ENCODE measurements at places on chromosomes 1 and 21. TPM values are rescaled to one million over a fixed set of nuclear protein-coding genes. Genes with fewer than 3 reads are reported as not detected.
A peak's percentile ranks its signal among the peaks of the same experiment; 100 is the strongest.

Gene RXFP4
- not detected for total RNA-seq

Gene RGS13
- not detected for total RNA-seq

Gene ZNF648
- total RNA-seq = not detected

- peaks cover 3% of the 10 kb centered on the region for H3K36me3 ChIP-seq
- no peaks in the 10 kb centered on the region for H3K27me3 ChIP-seq
- H3K4me1 ChIP-seq = peaks cover 21% of the 10 kb centered on the region
Observed at GRCh38 chr1:6694121-6694713, 7.4 kb downstream of the DNAJC11 start.

GRCh38 chr1:193685986-193686385, 499.6 kb upstream of the B3GALT2 start:
- H3K4me1 ChIP-seq = no peaks in the 10 kb centered on the region
- H3K36me3 ChIP-seq = no peaks in the 10 kb centered on the region
- no peak overlapping the region for H3K27ac ChIP-seq
- no peaks in the 10 kb centered on the region for H3K27me3 ChIP-seq
- DNase-seq = no peak
- no peak overlapping the region for H3K4me3 ChIP-seq

DNA sequence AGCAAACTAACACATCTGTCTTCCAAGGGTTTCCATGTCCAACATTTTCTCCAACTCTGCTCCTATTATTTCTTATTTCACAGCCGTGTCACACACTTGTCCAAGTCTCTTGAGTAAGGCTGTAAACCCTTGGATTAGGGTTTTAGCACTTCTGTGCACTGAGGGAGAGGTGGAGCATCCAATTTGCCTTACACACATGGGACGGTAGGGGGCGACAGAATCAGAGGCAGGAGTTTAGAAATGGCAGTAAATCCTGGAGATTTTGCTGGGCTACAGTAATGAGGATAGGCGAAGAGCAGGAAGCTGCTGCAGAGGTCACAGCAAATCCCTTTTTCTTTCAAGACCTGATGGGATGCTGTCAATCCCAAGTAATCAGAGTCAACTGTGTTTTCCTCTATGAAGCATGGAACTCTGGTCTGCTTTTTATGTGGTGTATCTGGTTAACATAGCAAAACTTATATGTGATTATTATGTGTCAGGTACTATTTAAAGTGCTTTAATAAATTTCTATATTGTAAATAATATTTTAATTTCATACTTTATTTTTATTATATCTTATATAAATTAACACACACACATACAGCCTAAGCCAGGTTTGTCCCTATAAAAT, 15.4 kb upstream of the LCE5A start:
- peaks cover 7% of the 10 kb centered on the region for H3K27me3 ChIP-seq
- no peak overlapping the region for H3K4me3 ChIP-seq
- DNase-seq = peak; percentile 33
- no peak overlapping the region for H3K27ac ChIP-seq
- H3K36me3 ChIP-seq = no peaks in the 10 kb centered on the region

- no peak overlapping the region for H3K27ac ChIP-seq
- H3K36me3 ChIP-seq = peaks cover 18% of the 10 kb centered on the region
- H3K4me3 ChIP-seq = no peak overlapping the region
- no peaks in the 10 kb centered on the region for H3K4me1 ChIP-seq
- DNase-seq = no peak
Observed at GRCh38 chr21:36796070-36796469, 97.2 kb downstream of the SIM2 start.

- H3K4me1 ChIP-seq = peaks cover 41% of the 10 kb centered on the region
- no peaks in the 10 kb centered on the region for H3K27me3 ChIP-seq
- DNase-seq = no peak
- no peak overlapping the region for H3K4me3 ChIP-seq
- H3K27ac ChIP-seq = no peak overlapping the region
Observed at GRCh38 chr1:172342584-172343239, 77.8 kb upstream of the C1orf105 start.

- no peaks in the 10 kb centered on the region for H3K27me3 ChIP-seq
- no peaks in the 10 kb centered on the region for H3K4me1 ChIP-seq
- no peaks in the 10 kb centered on the region for H3K36me3 ChIP-seq
- no peak overlapping the region for H3K27ac ChIP-seq
- DNase-seq = no peak
Observed at GRCh38 chr1:183144752-183145151, 41.3 kb upstream of the LAMC2 start.

DNA sequence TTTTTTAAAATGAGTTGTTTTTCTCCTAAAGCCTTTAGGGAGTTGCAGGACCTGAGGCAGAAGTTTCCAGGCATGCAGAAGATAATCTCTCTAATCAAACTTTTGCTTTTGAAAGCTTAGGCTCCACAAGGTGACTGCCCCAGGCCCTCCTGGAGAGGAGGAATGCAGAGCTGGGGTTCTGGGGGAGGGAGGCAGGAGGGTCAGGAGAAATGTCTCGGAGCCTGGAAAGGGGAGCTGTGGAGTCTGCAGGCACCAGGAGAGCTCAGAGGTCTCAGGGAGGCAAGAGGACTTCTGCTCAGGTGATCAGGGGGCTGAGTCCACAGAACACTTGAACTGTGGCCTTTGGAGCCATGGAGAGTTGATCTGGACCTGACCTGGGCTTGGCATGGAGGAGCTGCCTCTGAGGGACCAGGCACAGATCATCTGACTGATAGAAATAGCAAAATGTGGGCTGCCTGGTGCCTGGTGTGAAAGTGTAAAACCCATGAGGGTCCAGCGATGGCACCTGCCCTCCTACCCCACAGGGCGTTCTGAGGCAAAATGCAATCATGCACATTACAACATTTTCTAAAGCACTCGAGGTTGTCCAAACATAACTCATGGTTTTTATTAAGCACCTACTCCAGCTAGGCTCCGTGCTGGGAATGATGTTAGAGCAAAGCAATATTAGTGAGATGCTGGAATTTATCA, 10.0 kb upstream of the ABCG1 start:
- DNase-seq = no peak
- H3K27ac ChIP-seq = no peak overlapping the region
- no peaks in the 10 kb centered on the region for H3K4me1 ChIP-seq
- H3K27me3 ChIP-seq = no peaks in the 10 kb centered on the region

- H3K36me3 ChIP-seq = no peaks in the 10 kb centered on the region
- no peak for DNase-seq
- H3K27ac ChIP-seq = no peak overlapping the region
- H3K27me3 ChIP-seq = no peaks in the 10 kb centered on the region
- H3K4me1 ChIP-seq = peaks cover 5% of the 10 kb centered on the region
Observed at GRCh38 chr1:226772446-226773139, 33.5 kb upstream of the ITPKB start.

GRCh38 chr1:18174037-18174436, 66.4 kb downstream of the IGSF21 start:
- DNase-seq = no peak
- no peak overlapping the region for H3K27ac ChIP-seq
- H3K27me3 ChIP-seq = peaks cover 17% of the 10 kb centered on the region

DNA sequence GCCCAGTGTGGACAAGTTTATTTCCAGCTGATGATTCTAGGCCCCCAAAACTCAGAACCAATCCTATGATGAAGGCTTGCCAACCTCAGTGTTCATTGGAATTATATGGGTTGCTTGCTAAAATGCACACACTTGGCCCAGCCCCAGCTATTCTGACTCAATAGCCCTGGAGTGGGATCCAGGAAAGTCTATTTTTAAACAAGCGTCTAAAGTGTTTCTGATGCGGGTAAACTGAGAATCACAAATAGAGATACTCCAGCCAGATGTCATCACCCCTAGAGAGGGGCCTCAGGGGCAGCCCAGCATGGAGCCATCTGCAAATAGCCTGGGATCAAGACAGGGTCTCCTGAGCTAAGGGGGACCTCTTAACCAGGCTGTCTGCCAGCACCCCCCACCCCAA, 46.0 kb downstream of the PKP1 start:
- H3K4me3 ChIP-seq = no peak overlapping the region
- H3K36me3 ChIP-seq = no peaks in the 10 kb centered on the region
- no peaks in the 10 kb centered on the region for H3K27me3 ChIP-seq
- H3K27ac ChIP-seq = no peak overlapping the region
- no peak for DNase-seq
- H3K4me1 ChIP-seq = no peaks in the 10 kb centered on the region

DNA sequence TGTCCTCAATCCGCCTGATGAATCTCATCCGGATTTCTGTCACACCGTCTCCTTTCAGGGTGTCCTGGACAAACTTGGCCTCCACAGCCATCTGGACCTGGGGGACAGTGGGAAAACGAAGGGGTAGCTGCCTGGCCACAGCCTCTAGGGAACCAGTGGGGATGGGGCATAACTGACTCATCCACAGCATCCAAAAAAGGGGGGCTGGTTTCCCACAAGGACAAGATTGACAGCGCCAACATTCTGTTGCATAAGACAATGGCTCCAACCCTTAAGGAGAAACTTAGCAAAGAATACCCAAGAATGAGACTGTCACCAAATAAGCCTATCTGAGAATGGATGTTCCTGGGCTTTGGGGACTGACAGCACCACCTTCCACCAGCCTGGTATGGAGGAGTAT, 12.1 kb downstream of the TRAPPC3 start:
- no peak overlapping the region for H3K4me3 ChIP-seq
- H3K4me1 ChIP-seq = peaks cover 20% of the 10 kb centered on the region
- no peak overlapping the region for H3K27ac ChIP-seq
- H3K27me3 ChIP-seq = no peaks in the 10 kb centered on the region
- no peak for DNase-seq

GRCh38 chr1:11158291-11158690, 30.9 kb upstream of the ANGPTL7 start:
- H3K27ac ChIP-seq = peak overlapping the region; percentile 27
- H3K27me3 ChIP-seq = no peaks in the 10 kb centered on the region
- peaks cover 17% of the 10 kb centered on the region for H3K36me3 ChIP-seq
- DNase-seq = no peak
- H3K4me3 ChIP-seq = no peak overlapping the region
